ENCODE measurements at places on chromosomes 13 and 19.

- no peak for DNase-seq
Measured at GRCh38 chr13:39521701-39522100, 81.3 kb downstream of the LHFPL6 start.

- DNase-seq = peak; percentile 39
Measured at GRCh38 chr19:41863209-41863931, 3.3 kb downstream of the RPS19 start.

- DNase-seq = no peak
Measured at GRCh38 chr19:16661480-16662034, 618 bp downstream of the TMEM38A start.

DNA sequence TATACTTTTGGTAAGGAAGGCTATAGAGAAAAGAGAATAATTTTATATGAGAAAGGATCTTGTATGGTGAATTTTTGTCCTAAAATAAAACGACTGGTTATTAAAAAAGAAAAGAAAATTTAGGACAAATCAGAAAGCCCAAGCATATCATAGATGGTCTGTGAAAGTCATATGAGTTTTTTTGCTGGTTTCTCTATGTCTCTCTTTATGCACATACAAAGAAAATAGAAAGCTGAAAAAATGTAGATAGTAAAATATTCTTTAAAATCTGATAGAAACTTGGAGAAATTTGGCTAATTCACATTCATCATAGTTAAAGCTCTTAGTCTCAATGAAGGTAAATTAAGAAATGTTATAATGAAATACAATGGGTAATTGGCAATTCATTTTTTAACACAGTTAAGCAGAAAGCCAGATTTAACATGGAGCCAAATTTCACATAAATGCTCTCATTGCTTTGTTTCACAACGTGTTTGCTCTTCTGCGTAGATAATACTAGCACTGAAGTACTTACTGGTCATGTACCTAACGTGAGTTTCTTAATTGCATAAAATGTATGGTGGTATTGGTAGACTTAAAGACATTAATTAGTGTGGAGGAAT lies 621.5 kb upstream of the ATXN8OS start:
- DNase-seq = no peak

- DNase-seq = no peak
Measured at GRCh38 chr19:30070198-30070967, 128.3 kb downstream of the URI1 start.

- DNase-seq = no peak
Measured at GRCh38 chr13:41327994-41328790, 17.1 kb downstream of the NAA16 start.

DNA sequence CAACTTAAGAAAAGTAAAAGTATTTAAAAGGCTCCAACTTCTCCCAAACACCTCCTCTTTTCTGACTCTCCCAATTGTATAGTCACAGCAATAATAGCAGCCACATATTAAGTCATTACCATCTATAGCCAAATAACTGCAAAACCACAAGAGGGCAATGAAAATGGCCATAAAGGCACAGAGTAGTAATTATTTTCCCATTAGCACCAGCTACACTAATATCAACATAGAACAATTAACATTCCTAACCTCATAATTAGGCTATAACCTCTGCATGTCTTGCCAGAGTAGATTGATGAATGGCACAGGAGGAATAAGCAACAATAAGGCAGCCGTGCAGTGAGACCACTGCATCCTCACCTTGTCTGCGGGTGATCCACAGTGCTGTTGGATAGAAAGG lies 226.4 kb upstream of the SERP2 start:
- DNase-seq = no peak

DNA sequence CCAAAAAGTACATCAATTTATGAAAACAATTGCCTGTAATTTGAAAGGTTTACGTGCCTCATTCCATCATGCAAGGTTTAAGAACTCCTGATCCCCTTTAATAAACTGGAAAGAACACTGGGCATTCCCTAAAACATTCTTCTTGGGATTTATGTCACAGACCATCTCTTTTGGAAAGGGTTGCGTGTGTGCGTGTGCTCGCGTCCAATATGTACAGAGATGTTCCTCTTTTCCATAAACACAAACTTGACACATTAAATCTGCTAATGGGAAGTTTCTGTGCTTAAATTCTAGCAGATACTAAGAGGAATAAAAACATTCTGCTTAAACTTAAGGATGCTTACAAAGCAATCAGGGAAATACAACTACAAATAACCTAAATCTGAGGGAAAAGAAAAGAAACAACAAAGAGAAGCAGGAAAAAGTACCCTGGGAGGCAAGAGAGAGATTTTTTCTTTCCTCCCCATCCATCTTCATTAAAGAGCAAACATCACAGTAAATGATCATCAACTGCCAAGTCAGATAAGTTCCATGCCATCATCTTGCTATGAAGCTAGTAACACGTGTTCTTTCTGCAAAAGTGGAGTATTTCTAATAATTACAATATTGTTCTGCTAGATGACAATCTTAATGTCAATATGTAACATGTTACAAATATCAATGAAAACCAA lies 83.7 kb downstream of the STK24 start:
- no peak for DNase-seq

GRCh38 chr19:17378271-17378670 lies 1.1 kb upstream of the PLVAP start:
- DNase-seq = no peak

- DNase-seq = no peak
Measured at GRCh38 chr13:105816994-105817393, 718.5 kb downstream of the EFNB2 start.

- no peak for DNase-seq
Measured at GRCh38 chr13:74681891-74682290, 547.7 kb upstream of the KLF12 start.

GRCh38 chr13:49403996-49404702 lies 39.7 kb downstream of the CAB39L start:
- DNase-seq = no peak

- no peak for DNase-seq
Measured at GRCh38 chr13:52353193-52353592, 52.8 kb downstream of the THSD1 start.

- no peak for DNase-seq
Measured at GRCh38 chr13:19519049-19519448, 42.3 kb downstream of the TPTE2 start.

GRCh38 chr13:112582263-112582662 lies 5.7 kb downstream of the TUBGCP3 start:
- DNase-seq = peak; percentile 25

GRCh38 chr19:10191347-10191746 lies 3.4 kb downstream of the DNMT1 start:
- DNase-seq = no peak

DNA sequence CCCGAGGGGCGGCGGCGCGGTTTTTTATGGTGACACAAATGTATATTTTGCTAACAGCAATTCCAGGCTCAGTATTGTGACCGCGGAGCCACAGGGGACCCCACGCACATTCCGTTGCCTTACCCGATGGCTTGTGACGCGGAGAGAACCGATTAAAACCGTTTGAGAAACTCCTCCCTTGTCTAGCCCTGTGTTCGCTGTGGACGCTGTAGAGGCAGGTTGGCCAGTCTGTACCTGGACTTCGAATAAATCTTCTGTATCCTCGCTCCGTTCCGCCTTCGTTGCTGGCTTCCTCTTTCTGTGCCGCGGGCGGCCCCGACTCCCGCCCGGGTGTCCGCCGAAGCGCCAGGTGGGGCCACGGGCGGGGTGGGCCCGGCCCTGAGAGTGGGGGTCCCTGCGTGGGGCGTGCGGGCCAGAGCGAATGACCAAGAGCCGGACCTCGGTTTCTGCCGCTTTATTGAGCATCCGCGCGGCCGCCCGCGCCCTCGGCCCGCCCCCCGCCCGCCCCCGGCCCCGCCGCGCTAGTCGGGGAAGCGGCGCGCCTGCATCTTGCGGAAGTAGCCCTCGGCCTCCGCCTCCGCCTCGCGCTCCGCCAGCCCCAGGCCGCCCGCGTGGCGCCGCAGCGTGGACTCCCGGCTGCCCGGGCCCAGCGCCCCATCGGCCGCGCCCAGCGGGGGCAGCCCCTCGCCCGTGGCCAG lies 9.6 kb downstream of the PLPPR3 start:
- no peak for DNase-seq

GRCh38 chr19:17576758-17577456 lies 21.5 kb downstream of the COLGALT1 start:
- DNase-seq = no peak

GRCh38 chr13:111210091-111210490 lies 95.0 kb downstream of the ARHGEF7 start:
- DNase-seq = no peak

DNA sequence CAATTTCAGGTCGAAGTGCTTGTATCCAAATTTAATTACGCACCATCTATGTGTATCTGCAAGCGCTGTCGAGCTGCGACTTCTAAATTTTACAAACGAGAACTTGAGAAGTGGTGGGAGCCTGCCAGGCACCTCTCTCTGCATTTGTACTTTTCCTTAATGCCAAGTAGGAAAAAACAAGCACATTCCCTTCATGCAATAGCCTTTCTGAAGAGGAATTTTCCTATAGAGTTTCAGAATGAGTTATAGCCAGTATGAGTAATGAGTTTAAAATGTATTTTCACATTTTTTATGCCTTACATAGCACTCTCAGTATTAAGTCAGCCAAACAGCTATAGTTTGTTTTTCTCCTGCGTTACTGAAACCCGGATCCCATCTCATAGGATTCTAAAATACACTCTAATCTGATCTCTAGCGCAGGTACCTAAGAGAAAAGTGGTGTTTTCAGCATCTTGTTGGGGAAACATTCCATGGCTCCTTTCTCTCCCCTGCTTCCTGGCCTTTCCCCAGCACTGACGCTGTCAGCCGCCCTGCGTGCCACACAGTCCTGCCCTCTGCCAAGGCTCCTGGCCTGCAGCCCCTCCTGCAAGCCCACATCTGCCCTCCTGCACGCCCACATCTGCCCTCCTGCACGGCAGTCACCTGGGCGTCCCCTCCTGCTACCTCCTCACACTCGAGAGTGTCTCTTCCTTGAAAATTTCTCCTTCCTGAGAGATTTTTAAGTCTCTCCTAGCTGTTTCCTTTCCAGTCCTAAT lies 526.9 kb downstream of the MYO16 start:
- DNase-seq = no peak

GRCh38 chr13:33649212-33649878 lies 168.6 kb upstream of the RFC3 start:
- DNase-seq = no peak

GRCh38 chr13:51437550-51438127 lies 15.2 kb downstream of the INTS6 start:
- no peak for DNase-seq

DNA sequence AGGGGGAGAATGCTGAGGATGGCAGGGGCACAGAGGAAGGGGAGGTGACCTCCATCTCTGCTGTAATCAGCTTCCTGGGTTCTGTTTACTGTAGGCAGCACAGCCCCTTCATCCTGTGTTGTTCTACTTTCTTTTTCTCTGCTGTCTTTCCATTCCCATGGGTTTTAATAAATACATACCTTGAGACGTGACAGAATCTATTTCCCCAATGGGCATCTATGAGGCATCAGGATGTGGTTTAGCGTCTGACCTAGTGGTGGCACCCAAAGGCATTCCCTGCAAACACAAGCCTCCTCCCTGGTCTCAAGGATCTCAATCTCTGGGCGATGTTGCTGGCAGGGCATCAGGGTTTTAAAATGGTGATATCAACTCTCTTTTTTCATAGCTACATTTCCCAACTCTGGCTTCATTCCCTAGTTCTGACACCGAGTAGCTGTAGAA lies 60.8 kb downstream of the ALOX5AP start:
- no peak for DNase-seq

GRCh38 chr13:98099627-98100026 lies 43.3 kb upstream of the FARP1 start:
- no peak for DNase-seq

GRCh38 chr13:39016787-39017186 lies 21.1 kb downstream of the PROSER1 start:
- no peak for DNase-seq

GRCh38 chr13:110775576-110775975 lies 62.1 kb downstream of the ING1 start:
- DNase-seq = no peak

GRCh38 chr13:31540281-31540680 lies 199.0 kb upstream of the RXFP2 start:
- no peak for DNase-seq

GRCh38 chr19:35354898-35355297 lies 3.4 kb upstream of the FFAR3 start:
- DNase-seq = no peak

- no peak for DNase-seq
Measured at GRCh38 chr19:1233115-1233667, 4.6 kb downstream of the CBARP start.

DNA sequence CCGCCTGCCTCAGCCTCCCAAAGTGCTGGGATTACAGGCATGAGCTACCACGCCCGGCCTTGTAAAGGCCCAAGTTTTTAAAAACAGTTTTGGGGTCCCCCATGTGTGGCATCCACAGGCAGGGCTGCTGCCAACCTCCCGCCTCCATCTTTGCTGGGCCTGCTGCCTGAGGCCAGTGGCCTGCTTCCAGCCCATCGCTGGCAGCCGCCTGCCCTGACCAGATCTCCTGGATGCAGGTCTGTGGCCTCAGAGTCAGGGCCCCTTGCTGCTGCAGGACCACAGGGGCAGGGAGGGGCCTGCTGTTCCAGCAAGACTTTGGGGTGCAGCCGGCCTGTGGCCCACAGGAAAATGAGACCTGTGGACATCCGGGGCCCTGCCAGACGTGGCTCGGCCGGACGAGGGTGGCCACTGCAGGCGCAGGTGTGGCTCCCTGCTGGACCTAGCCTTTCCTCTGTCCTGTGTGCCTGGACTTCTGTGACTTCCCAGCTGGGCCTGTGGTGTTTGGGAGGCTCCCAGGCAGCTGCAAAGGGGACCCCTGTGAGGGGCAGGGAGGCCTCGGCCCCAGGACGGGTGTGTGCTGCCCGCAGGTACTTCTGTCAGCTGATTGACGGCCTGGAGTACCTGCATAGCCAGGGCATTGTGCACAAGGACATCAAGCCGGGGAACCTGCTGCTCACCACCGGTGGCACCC lies 14.4 kb downstream of the STK11 start:
- DNase-seq = no peak

DNA sequence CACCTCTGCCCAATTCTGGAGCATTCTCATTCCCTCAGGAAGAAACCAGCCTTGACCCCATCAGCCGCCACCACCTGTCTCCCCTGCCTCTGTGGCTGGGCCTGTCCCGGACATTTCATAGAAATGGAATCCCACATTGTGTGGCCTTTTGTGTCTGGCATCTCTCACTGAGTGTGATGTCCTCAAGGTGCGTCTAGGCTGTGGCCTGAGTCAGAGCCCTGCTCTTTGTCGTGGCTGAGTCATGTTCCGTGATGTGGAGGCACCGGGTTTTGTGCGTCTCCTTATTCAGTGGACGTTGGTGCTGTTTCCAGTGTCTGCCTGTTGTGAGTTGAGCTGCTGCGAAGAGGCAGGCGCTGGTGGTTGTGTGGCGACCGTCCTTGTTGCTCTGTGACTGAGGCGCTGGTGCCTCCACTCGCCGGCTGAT lies 3.5 kb downstream of the FZR1 start:
- no peak for DNase-seq

- DNase-seq = no peak
Measured at GRCh38 chr13:23739596-23739995, 149.6 kb downstream of the MIPEP start.

DNA sequence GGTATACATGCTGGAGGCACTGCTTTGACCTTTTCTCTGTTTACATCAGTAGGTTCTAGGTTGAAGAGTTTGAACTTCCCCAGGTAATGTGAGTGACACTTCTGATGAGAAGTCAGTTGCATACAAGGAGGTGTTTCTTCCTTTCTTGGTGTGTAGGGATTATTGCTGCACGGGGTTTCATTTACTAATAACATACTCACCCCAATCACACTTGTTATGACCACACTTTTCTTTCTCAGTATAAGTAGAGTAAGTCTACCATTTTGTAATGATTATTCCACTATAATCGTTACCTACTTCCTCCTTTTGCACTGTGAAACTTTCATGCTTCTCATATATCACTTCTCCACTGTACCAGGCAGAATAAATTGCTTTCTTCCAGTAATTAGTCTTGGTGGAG lies 138.0 kb downstream of the TNFSF13B start:
- peak; percentile 10 for DNase-seq

Measured in GF-D8 (cell line).